ENCODE measurements at places on chromosomes 7 and 10.

DNA sequence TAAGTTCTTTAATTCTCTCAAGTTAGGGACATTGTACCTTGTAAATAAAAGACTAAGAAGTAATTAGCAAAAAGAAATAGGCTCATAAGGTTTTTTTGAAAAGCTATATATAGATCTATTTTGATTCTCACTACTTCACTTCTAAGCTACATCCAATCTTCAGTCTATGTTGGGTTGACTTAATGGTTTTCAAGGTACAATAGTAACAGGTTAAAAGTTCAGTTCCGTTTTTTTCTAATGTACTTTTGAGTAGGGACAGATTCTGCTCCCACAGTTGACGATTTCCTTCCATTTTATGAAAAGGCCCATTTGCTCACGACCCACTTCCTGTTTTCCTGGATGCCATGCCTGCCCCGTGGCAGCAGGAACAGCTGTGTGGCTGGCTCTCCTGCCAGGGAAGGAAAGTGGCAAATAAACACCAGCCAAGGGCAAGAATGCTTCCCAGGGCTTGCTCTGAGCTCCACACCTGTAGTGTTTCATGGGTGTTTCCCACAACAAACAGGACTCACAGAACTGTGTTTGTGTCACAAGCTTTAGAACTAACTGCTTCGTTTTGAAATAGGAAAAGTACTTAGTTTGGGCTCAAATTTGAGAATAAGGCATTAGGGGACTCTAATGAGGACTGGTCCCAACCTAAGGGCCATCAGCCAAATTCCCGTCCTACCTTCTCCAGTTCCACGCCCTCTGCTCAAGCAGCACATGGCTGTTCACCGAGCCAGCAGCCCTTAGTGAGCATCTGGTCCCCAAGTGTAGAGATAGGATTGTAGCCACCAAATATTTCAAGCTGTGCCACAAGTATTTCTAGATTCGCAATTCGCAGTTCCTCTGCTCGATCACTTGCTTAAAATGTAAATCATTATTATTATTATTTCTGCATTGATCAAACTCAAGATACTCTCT is 240.7 kb downstream of the COBL start:
- no peak for DNase-seq

GRCh38 chr10:24432478-24433416 is 223.8 kb downstream of the KIAA1217 start:
- no peak for DNase-seq

DNA sequence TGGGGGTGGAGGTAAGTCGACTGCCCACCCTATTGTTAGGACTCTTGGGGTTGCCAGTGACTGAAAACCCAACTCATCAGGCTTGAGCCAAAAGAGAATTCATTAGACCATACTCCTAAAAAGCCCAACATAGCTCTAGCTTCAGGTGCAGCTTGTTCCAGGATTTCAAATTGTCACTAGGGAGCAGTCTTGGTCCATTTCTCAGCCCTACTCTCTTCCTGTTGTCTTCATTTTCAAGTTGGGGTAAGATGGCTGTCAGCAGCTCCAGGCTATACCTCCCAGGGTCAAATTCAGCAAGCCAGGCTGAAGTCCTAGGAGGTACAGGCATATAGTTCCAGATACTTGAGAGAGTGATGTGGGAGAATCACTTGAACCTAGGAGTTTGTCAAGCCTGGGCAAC is 14.9 kb upstream of the COL13A1 start:
- no peak for DNase-seq

GRCh38 chr10:101839416-101840063 is 4.1 kb downstream of the KCNIP2 start:
- no peak for DNase-seq

DNA sequence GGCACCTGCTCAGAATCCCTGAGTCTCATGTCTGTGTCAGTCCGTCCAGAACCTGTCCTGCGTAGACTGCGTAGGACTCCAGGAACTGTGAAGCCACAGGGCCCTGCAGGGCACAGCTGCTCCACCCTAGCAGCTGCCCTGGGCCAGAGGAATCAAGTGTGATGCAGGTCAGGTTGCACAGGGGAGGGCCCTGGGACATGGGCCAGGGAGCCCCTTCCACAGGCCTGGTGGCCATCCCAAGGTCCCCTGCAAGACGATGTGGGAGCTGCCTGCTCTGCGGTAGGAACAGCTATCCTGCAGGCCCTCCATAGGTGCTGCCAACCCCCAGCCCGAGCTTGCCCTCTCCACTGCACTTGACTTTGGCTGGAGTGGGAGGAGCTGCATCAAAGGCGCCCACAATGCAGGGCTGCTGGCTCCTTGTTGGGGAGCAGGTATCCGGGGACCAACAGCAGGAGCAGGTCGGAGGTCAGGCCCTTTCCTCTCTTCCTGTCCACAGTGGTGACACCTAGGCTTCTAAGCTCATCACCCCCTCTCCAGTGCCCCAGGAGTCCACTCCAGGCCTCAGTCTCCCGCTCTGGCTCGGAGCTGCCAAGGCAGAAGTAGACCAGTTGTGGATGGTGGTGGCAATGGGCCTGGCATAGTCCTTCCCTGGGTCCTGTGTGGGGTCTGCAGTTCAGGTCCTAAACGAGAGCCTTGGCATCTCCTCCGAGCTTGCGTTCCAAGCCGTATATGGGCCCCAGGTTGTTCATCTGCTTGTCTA is 149.1 kb downstream of the MAPK8 start:
- no peak for DNase-seq

DNA sequence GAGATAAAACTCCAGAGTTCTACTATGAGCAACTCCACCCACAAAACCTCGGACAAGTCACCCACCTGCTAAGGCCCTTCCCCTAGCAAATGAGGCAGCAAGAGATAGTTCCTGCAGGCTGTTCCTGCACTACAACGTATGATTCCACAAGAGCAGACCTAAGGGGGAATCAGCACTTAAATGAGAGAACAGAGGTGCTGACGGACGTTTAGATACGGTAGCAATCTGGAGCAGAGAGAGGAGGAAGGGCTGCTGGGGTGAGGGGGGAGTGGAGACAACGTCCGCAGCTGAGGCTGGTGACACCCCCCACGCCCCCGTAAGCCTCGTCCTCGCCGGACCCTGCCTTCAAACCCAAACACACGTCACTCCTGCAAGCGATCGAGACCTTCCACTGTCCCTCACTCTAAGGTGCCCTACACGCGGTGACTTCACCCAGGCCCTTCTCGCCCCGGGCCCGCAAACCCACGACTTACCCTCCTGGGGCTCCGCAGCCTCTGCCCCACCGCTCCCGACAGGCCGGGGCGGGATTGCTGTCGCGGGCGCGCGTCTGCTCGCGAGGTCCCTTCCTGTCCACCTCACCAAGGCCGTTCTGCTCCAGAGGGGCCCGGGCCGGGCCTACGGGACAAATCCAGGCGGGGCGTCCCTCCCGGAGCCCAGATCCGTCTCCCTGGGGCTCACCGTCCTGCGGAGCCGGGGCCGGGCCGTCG is 635 bp downstream of the ZNF12 start:
- DNase-seq = no peak

DNA sequence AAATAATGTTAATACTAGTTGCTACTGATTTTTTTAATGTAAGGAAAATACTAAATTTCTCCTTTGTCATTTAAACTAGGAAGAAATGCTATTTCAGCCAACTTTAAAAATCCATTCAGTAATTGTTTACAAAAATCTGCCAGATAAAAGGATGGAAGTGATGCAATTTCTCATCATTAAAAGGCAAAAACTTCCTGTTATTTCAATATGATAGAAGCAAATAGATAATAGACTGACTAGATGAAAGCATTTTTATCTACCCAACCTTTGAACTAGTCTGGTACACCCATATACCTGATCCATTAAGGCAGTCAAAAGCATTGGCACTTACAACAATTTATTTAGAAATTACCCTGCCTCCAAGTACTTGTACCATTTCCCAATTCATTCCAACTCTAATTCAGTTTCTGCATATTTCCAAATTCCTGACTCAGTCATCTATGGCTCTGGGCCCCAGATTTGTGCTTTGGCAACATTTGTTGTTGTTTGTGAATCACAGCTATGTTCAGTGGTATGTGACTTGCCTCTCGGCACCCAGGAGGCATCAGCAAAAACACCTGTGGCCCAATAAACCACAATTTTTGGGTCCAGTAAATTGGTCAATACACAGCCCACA is 482.6 kb upstream of the SEMA3A start:
- DNase-seq = no peak

GRCh38 chr10:61786728-61787127 is 114.8 kb upstream of the ARID5B start:
- DNase-seq = no peak

- DNase-seq = no peak
Observed at GRCh38 chr7:24908727-24909126, 71.3 kb downstream of the OSBPL3 start.
